ENCODE measurements at places on chromosomes 6 and 20.

GRCh38 chr6:27760464-27760863, 151.7 kb downstream of the OR2B2 start:
- DNase-seq = no peak

GRCh38 chr6:15741405-15741804, 78.6 kb upstream of the DTNBP1 start:
- no peak for DNase-seq

GRCh38 chr6:159665868-159666635, 27.0 kb downstream of the SOD2 start:
- DNase-seq = no peak

DNA sequence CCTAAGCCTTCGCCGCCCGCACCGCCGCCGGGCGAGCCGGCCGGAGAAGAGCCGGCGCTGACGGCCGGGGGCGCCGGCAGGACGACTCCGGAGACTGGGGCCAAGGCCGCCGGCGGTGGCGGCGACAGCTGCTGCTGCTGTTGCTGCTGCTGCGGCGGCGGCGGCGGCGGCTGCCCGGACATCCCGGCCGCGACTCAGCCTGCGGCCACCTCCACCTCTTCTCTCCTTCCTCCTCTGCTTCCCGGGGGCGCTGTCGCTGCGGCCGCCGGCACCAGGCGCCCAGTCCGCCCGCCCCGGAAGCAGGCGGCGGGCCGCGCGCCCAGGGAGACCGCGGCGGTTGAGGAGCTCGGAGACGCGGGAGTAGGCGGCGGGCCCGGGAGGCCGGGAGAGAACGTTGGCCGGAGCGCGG, 307 bp downstream of the RANBP9 start:
- DNase-seq = no peak

- no peak for DNase-seq
These were observed 7.9 kb downstream of the EXOC2 start for GRCh38 chr6:684831-685636.

- no peak for DNase-seq
These were observed 12.4 kb upstream of the HLA-G start for GRCh38 chr6:29815118-29815750.

- DNase-seq = no peak
These were observed 49.0 kb upstream of the PAX1 start for GRCh38 chr20:21656308-21657067.

DNA sequence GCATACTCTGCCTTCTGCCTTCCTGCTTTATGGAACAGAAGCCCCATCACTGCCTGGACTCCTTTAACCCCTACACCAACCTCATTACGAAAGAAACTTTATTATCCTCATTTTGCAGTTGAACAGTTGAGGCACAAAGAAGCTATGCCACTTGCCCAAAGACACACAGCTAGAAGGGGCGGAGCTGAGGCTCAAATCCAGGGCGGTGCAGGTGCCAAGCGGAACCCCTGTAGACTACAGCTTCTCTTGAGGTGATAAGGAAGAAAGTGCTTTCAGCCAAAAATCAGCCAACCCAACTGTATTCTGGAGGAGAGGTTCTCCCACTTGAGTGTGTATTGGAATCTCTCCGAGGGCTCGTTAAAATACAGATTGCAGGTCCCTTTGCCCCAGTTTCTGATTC, 90.5 kb downstream of the PRND start:
- no peak for DNase-seq

GRCh38 chr6:22099231-22099630, 197.6 kb downstream of the PRL start:
- no peak for DNase-seq

DNA sequence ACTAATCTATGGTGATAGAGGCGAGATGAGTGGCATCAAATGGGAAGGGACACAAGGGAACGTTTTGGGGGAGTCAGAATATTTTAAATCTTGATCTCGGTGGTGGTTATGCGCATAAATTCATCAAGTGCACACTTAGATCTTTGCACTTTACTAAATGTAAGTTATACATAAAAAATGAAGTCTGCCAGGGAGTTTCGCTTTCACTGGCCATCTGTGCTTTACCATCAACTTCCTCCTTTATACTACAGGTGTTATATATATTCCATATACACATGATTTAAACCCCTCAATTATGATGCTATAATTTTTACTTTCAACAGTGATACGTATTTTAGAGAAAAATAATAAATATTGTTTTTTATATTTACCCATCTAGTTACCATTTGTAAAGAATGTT, 97.6 kb upstream of the AKIRIN2 start:
- no peak for DNase-seq

DNA sequence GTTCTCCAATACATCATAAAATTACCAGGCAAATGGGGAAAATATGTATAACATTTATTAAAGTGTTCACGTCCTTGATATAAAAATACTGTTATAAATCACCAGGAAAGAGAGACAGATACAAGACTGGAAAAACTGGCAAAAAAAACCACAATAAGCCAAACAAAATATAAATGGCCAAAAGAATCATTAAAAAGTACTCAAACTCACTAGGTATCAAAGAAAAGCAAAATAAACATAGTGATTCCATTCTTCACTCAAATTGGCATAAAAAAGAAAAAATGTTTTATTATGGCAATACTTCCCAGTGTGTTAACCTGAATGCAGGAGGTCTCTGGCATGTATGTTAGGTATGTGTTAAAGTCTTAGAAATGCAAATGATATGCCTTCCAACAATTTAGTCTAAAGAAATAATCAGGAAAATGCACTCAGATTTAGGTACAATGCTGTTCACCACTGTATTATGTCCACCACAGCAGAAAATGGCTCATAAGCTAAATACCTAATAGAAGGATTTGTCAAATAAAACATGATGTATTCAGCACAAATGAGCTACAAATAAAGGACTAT, 21.4 kb downstream of the SLC23A2 start:
- no peak for DNase-seq

DNA sequence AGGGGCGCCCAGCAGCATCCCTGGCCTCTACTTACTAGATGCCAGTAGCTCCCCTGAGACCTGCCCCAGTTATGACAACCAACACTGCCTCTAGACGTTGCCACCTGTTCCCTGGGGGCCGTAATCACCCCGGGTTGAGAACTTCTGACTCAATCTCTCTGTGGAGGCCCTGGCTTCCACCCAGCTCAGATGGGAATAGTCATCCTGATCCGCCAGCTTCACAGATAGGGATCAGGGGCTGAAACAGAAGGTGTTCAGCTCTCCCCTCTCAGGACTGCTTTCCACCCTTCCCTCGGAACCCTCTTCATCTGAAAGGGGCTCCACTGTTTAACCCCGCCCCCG, 3.3 kb downstream of the CAPN11 start:
- DNase-seq = no peak

- DNase-seq = no peak
These were observed 117.8 kb downstream of the WDR27 start for GRCh38 chr6:169583886-169584541.

DNA sequence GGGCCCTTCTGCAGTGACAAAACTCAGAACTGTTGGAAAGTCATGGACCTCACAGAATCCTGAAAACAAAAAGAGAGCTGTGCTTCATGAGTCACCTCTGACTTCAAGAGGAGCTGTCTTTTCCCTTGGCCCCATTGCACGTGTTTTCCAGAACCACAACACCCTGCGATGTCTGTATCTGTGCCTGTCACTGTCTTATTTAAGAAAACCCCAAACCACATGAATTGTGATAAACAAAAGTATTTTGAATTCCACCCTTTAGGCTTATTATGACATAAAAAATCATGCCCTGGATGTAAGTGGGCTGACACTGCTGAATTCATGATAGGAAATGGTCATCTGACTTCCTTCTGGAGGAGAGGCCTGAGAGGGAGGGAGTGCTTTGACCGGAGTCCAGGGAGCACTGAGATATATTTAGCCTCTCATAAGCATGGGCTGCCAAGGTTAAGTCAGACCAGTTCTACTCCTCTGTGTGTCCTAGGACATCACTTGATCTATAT, 96.4 kb upstream of the DUSP22 start:
- DNase-seq = no peak

GRCh38 chr6:43624786-43625288, 4.2 kb downstream of the GTPBP2 start:
- no peak for DNase-seq

DNA sequence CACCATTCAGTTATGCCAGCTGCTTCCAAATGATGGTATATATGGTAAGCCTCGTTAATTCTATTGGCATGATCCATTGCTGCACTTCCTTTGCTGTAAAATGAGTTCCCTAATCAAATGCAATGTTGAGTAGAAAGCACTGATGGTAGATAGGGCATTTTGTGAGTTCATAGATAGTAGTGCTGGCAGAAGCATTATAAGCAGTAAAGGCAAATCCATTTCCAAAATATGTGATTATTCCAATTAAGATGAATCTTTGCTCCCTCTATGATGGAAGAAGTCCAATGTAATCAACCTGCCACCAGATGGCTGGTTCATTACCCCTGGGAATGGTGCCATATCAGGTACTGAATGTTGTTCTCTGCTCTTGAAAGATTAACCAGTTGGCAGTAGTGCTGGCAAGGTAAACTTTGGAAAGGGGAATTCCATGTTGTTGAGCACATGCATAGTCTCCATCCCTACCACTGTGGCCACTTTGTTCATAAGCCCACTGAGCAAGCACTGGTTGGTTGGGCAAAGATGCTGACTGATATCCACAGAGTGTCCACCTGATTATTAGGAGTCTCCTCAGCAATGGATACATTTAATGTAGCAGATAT, 5.6 kb upstream of the TBPL1 start:
- DNase-seq = no peak

All from pons (tissue), 1 donor.